ENCODE measurements at places on chromosomes 5 and 9. TPM values are rescaled to one million over a fixed set of nuclear protein-coding genes. Genes with fewer than 3 reads are reported as not detected.

Gene CXCL14
- polyA plus RNA-seq = 18.0 TPM

Gene CCDC152
- 11.6 TPM for polyA plus RNA-seq

DNA sequence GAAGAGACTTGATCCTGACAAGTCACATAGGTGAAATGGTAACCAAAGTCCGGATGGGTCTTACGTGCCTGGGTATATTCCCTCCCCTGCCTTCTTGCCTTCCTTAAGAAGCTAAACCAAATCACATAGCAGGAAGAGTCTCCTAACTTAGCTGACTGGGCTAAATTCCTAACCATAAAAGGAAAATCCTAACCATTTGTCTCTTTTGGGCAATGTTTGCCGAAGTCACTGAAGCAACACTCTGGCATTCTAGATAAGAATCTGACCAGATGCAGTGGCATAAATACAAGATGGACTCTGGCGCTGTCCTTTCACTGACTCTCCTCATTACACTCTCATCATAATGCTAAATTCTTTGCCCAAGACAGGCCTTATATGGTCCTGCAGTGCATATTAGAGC, 625.5 kb upstream of the RORB start:
- DNase-seq = no peak

DNA sequence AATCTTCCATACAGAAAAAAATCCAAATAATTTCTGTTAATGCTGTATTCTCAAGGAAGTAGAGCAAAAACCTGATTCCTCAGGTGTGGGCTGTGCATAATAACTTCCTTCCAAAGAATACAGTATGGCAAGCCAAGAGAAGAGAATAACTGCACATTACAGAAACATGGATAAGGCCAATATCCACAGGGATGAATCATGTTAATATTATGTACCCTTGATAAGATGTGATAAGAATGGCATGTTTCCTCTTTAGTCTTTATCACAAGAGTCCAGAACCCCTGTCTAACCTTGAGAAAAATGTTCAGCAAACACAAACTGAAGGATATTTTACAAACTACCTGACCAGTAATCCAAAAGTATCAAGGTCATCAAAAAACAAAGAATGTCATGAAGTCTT, 795.8 kb downstream of the SEMA5A start:
- no peak for DNase-seq

- DNase-seq = no peak
Measured at GRCh38 chr5:15002791-15003190, 131.2 kb upstream of the ANKH start.

DNA sequence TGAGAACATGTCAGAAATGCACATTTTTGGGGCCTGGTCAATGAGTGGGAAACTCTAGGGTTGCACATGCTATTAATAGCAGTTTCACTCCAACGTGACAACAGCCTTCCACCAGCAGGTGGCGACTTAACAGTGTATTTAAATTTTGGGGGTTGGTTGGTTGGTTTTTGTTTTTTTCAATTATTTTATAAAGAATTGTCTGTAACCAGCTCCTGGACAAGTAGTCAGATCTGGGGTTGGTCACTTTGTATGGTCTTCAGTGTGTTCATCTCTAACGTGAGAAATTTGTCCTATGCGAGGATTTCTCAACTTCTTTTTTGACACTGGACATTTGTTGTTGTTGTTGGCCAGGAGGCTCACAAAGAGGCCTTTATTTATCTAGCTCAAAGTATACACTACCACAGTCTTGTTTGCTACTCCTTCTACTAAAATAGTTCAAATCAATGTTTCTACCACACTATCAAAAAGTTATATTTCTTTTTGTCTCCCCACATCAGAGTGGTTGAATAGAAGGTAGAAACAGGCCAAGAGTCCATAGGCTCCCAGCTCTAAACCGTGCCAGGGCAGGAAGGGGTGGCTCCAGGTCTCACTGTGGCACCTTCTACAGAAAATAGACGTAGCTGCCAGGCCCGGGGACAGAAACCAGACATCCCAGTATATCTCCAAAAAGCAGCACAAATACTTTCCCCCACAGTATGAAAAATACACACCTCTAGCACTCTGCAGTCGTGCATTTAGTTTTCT, 110.4 kb downstream of the TRPM6 start:
- peak; percentile 32 for DNase-seq

DNA sequence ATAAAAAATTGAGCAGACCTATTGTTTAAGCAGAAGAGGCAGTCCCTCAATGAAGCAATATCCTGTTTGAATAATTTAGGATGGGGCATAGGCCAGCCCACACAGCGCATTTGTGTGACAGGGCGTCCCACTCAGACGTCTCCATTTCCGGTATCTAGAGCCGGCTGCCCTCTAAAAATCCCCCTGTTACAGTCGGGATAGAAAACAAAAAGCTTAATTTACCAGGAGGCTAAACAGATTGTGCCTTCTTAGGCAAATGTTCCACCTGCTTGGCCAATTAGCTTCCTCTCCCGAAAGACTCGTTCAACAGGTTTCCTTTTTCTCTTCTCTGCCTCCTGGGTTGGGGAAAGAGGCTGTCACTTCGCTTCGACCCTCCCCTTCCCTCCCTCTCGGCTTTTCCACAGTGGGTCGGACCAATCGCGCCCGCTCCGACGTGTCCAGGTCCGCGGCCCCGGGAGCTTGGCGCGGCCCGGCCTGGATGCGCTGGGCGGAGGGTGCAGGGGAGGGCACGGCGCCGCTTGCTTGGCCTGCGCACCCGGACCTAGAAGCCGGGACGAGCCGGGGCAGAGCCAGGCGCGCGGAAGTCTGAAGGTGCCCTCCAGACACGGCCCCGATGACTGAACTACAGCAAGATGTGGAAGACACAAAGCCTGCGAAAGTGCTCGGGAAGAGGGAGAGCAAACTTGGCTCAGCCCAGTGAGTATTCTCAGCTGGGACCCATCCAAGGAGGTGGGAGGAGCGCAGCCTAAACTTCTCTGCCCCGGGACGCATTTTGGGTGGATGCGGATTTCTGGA, at the start of gene GRAMD2B:
GRAMD2B (plus strand) TSS at position 416 of the 795 bp plus-strand sequence; CDS start at position 614, 198 bp downstream.
- peak; percentile 85 for DNase-seq

DNA sequence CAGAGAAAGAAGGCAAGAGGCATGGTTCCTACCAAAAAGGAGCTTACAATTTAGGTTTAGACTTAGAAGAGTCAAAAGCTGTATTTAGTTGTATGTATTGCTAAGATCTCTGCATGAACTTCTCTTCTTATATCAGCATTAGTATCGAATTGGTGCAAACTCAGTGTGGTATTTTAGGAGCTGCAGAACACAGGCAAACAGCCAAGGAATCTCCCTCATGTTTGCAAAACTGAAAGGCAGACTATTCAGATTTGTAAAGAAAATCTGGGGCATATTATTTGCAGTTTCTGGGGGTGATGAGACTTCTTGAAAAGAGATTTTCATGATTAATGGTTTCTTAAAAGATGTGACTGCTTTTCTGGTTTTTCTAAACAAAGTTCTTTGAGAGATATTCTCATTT, 252.7 kb downstream of the CEMIP2 start:
- DNase-seq = no peak

GRCh38 chr5:63125392-63125791, 546.8 kb downstream of the LRRC70 start:
- no peak for DNase-seq

GRCh38 chr9:115404311-115404710, 286.4 kb upstream of the TNC start:
- DNase-seq = no peak

Measured in right renal pelvis (tissue), 4 donors.